ENCODE measurements at places on chromosomes 2 and 18.

GRCh38 chr2:174681099-174682006 lies 82.9 kb downstream of the CHRNA1 start:
- no peak for DNase-seq

DNA sequence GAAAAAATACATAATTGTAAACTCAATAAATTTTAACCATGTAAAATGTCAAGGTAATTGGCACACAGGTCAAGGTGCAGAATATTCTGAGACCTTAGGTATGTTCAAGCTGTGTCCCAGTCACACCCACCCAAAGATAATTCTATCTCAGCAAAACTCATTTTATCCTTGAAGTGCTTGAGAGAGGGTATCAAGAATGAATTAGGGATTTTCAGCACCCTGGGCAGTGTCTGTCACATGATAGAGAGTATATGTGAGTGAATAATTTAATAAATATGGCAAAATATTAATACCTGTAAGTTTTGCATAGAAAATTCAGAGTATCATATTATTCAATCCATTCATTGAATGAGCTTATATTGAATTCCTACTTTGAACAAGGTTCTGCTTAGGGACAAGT lies 567.9 kb downstream of the FBXO15 start:
- no peak for DNase-seq

- DNase-seq, result no peak
Measured at GRCh38 chr2:142879151-142879550, 1.7 kb downstream of the KYNU start.

DNA sequence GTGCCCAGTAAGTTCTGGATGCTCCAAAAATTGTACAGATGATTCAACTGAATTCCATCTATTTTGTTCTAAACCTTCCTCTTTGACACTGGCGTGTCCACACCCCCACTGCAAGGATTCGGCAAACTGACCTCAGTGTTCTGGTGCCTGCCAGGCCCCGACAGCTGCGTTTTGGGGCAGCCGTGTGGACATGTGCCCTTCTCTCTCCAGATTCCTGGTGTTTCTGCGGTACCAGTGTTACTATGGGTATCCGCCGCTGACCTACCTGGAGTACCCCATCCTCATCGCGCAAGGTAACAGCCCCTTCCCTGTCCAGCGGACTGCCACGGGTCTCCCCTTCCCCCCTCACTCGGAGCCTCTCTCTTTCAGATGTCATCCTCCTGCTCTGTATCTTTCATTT lies 5.0 kb downstream of the SLC66A3 start:
- no peak for DNase-seq

DNA sequence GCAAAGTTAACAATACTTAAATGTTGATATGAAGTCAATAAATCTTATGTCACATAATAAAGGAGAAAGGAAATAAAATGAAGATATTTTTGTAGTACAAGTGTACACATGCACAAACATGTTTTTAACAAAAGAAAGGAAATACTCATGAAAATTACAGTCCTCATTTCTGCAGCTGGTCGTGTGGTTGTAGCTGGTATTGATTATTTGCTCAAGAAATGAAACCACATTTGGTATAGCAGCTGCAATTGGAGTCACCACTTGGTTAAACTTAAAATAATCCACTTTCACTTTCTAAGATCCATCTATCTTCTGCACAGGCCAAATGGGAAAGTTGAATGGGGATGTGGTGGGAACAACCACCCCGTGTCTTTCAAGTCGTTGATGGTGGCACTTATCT lies 580.5 kb upstream of the NRXN1 start:
- no peak for DNase-seq

Data from right kidney (tissue), 9 donors.